Aortic smooth muscle cell (primary cell): ENCODE measurements at places on chromosomes 6 and 20. TPM values are rescaled to one million over a fixed set of nuclear protein-coding genes. Genes with fewer than 3 reads are reported as not detected.

The NT5E gene
- total RNA-seq: 509 and 869 TPM in 2 replicates

The RNF39 gene
- not detected in 2 replicates for total RNA-seq

The SIRPB2 gene
- 0.06 and 0.13 TPM in 2 replicates for total RNA-seq

The OR2H1 gene
- not detected in 2 replicates for total RNA-seq

The TMEM244 gene
- total RNA-seq: not detected in 2 replicates

The OVOL2 gene
- not detected in 2 replicates for total RNA-seq

The ATAT1 gene
- total RNA-seq: 2.4 and 3.2 TPM in 2 replicates

The SIRPD gene
- total RNA-seq: not detected in 2 replicates

The MMP24 gene
- total RNA-seq: 0.53 and 0.75 TPM in 2 replicates

The AVP gene
- not detected in 2 replicates for total RNA-seq

The BMP2 gene
- 7.5 and 8.8 TPM in 2 replicates for total RNA-seq
